ENCODE measurements at places on chromosomes 7 and 10.

- DNase-seq = no peak
Observed at GRCh38 chr10:102501201-102502028, 1.1 kb downstream of the ACTR1A start.

DNA sequence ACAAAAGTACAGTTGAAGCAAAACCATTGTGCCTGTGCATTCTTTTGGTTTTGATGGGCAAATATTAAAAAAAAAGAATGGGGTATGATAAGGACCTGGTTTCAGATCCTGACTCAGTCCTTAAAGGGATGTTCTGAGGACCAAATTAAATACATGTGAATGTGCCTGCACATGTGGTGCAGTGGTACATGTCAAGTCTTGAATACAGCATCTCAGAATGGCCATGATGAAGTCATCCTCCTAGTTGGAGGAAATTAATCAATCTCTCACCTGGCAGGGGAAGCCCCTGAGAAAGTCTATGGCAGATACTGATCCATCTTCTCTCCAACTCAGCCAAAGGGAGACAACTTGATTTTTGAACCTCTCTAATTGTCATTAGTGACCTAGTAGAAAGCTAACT is 207.0 kb downstream of the SUGCT start:
- no peak for DNase-seq

DNA sequence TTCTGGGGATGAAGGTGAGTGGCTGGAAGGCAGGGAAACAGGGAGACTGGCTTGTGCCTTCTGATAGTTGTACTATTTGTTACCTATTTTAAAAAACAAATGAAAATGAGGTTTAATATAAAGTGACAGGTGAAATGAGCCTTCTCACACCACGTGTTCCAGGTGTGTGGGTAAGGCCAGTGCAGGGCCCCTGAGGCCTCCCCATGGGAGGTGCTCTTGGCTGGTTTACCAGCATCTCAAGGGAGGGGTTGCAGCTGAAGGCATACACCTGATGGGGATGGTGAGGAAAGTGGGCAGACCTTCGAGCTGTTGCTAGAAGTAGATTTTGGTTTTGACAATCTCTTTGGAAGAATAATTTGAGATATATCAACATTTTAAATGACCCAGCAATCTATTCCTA is 103.6 kb downstream of the ARHGAP22 start:
- no peak for DNase-seq

DNA sequence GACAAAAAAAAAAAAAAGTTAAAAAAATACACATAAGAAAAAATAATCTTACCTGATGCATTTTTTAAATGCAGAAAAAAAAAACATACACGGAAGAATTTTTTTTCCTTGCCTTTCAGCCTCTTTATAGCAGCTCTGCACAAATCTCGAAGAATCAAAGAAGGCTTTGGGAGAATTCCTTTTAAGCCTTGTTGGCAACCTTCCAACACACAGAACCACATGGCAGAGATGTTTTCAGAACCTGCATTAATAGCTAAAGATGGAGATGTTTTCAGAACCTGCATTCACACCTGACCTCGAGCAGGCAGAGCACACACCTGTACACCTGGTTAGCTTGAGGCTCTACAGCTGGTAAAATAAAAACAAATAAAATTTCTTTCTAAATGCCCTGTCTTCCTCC is 65.6 kb downstream of the DOCK4 start:
- no peak for DNase-seq

DNA sequence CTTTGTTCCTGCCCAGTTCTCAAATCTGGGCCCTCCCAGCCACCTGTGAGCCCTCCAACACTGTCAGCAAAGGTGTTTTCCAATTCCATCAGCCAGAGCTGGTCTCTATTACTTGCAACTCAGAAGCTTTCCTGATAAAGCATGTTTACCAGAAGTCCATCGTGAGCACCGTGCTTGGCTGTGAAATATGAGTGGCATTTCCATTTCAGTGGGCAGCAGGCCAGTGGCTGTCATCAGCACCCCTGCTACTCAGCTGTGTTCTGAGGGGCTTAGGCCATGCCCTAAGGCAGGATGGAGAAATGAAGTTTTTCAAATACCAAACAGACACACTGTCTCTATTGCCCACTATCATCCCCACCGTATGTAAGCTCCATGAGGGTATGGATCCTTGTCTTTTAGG is 12.7 kb upstream of the BNIP3 start:
- DNase-seq = no peak

DNA sequence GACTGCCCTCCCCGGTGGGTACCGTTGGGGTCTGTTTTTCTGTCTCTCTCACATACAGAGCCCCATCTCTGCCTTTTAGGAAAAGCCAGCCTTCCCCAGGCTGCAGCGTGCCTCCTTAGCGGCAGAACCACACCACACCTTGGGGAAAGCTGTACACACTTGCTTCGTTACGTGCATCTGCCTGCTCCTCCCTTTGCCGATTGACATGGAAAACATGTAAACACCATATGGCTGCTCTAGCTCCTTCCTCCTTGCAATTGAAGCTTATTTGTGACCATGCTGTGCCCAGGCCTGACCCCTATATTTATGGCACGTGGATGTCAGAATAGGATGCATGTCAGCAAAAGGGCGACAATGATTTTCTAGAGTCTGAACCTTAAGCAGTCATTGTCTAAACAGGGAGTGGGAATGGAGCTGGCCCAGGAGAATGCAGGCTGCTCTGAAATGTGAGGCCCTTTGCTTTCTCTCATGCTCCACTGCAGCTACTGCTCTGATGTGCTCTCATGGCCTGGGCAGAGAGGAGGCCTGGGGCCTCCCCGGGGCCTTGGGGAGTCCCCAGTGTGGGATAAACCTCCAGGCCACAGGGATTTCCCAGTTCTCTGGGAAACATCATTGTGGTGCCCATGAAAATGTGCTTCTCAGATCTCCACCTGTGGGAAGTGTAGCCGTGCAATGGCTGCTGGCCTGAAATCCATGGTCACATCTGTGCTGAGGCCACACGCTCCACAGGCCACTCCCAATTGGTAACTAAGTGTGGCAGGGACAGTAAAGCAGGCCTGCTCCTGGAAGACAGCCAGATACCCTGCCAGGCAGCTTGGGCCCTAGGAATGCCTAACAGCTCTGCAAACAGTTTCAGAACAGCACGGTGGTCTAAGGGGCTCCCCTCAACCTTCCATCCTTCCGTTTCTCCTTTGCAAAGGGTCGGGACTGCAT is 18.6 kb downstream of the PDE6C start:
- DNase-seq = no peak

DNA sequence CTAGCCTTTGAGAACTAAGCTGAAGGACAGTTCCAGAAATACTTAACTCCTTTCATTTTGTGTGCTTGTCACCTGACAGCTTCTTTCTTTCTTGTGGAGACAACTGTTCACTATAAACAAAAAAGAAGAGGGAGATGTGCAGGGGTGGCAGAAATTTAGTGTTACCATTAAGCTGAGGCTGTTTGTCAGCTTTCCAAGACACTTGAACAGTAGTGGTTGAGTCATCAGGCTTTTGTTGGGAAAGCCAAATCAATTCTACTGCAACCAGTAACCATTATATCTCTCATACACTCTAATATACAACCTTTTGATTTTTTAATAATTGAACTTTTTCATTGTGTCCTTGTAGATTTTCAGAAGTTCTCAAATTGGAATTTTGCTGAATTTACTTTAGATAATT is 75.3 kb downstream of the POLL start:
- DNase-seq = no peak

DNA sequence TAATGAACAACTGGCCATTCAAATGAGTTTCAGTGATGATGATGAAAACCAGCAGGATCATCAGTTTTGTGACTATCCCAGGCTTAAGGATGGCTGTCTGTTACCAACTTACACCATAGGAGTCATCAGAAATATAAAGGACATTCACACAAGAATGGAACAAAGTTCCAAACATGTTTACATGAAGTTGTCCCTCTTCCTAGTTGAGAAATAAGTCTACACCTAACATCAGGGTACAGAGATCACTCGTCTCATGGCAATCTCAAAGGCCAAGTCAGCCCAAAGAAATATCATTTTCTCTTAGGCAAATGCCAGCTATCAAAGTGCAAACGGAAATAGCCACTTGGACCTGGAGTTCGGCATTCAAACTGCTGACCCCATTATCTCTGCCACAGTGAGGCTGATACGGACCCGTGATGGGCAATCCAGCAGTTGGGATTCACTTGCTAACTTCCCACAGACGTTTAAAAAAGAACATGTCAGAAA is 53.0 kb downstream of the CREB3L2 start:
- no peak for DNase-seq

- DNase-seq = no peak
Observed at GRCh38 chr10:127046975-127047877, 142.0 kb downstream of the DOCK1 start.

- no peak for DNase-seq
Observed at GRCh38 chr7:98222533-98223195, 11.4 kb downstream of the BHLHA15 start.

- no peak for DNase-seq
Observed at GRCh38 chr10:122419016-122419415, 35.4 kb upstream of the ARMS2 start.

DNA sequence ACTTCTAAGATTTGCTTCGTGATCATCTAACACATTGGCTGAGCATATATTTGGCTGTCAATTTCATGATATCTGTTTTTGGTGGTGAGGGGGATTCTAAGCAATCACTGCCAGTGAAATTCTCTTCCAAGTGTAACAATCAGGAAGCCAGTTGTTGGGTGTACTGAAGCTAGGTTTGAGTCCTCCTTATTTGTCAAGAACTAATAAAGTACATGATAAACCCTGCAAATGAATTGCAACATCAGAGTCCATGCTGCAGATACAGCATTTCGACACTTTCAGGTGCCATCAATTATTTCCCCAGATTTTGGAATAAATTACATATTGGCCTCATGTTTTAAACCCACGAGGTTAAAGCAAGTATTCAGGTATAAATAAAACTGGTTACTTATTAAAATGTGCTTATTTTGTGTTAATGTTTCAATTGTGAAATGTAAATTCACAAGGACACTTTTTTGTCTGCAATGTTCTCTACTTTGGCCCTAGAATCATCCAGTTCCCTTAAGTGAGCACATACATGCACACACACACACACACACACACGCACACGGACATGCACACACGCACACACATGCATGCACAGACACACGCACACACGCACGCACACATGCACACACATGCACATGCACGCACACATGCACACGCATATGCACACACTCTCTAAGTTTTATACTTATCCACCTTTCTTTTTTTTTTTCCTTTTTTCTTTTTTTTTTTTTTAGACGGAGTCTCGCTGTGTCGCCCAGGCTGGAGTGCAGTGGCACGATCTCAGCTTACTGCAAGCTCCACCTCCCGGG is 510.2 kb upstream of the KLF6 start:
- DNase-seq = no peak

GRCh38 chr7:30321882-30322192 is 37.4 kb downstream of the ZNRF2 start:
- DNase-seq = peak; percentile 44

DNA sequence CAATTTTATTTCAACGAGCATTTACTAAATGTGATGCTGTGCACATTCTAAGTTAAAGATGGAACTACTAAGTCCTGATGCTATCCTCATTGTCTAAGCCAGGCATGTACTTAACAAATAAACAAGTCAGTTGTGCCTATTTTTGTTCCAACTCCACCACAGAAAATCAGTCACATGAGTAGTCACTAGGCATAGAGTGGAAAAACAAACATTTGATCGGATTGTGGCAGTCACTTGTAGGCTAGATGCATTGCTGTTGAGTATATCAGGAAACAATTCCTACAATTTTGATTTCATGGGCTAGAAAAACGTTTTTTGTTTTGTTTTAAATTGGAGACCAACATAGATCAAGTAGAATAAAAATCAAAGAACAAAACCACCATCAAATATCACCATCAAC is 177.6 kb upstream of the SLC25A13 start:
- no peak for DNase-seq

DNA sequence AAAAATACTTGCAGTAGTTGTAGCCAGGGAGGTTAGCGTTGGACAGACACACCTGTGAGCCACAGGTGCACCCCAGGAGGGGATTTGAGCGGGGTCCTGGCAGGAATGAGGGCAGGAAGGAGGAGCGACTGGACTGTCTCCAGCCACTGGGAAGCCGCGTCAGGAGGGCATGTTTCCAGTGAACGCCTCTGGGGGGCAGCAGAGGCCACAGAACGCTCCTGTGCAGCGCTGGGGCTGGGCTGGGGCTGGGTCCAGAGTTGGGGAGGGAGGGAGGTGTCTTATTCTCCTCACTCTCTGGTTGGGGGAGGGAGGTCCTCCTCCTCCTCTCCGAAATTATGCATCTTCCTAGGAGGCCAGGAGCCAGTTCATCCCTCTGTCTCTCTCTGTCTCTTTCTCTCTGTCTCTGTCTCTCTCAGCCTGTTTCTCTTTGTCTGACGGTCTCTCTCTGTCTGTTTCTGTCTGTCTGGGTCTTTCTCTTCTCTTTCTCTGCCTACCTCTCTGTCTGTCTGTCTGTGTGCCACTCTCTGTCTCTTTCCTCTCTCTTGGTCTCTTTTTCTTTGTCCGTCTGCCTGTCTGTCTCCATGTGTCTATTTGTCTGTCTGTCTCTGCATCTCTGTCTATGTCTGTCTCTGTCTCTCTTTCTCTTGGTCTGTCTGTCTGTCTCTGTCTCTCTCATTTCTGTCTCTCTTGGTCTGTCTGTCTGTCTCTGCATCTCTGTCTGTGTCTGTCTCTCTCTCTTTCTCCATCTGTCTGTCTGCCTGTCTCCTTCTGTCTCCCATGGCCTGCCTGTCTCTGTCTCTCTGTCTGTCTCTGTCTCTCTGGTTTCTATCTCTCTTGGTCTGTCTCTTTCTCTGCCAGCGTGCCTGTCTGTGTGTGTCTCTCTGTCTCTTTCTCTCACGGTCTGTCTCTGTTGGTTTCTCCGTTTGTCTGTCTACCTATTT is 9.9 kb upstream of the PSMG3 start:
- DNase-seq = peak; percentile 74

Measured in CD4-positive, alpha-beta T cell treated with Interleukin-12 subunit alpha and Interleukin-12 subunit beta, for 1 hour (primary cell).